ENCODE measurements at places on chromosomes 13 and 19. TPM values are rescaled to one million over a fixed set of nuclear protein-coding genes. Genes with fewer than 3 reads are reported as not detected.

NDUFB7 gene
- 475 TPM for total RNA-seq

CRLF1 gene
- 0.82 TPM for total RNA-seq

CD209 gene
- 1.4 TPM for total RNA-seq

UQCRFS1 gene
- total RNA-seq, result 30.2 TPM

DDA1 gene
- total RNA-seq, result 6.1 TPM

- DNase-seq, result no peak
- no peak overlapping the region for H3K4me3 ChIP-seq
- H3K4me1 ChIP-seq, result peaks cover 6% of the 10 kb centered on the region
- peaks cover 9% of the 10 kb centered on the region for H3K27me3 ChIP-seq
Observed at GRCh38 chr19:35491836-35492360, 1.6 kb upstream of the KRTDAP start.

DNA sequence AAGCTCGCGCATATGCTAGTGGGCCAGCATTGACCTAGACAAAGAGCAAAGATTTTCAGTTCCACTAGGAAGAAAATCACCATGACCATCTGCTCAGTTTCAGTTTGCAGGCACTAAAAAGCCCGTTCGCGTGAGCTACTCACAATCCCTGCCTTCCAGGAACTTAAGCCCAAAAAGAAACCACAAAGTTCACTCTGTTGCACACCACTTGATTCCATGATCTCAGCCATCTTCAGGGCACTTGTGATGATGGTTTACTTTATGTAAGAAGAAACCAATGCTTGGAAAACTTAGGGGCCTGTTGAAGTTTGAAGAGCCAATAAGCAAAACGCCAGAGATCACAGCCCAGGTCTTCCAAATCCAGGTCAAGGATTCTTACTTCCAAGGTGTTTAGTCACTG is 45.0 kb upstream of the SLC15A1 start:
- no peaks in the 10 kb centered on the region for H3K4me1 ChIP-seq
- peaks cover 17% of the 10 kb centered on the region for H3K36me3 ChIP-seq
- no peak overlapping the region for H3K27ac ChIP-seq

DNA sequence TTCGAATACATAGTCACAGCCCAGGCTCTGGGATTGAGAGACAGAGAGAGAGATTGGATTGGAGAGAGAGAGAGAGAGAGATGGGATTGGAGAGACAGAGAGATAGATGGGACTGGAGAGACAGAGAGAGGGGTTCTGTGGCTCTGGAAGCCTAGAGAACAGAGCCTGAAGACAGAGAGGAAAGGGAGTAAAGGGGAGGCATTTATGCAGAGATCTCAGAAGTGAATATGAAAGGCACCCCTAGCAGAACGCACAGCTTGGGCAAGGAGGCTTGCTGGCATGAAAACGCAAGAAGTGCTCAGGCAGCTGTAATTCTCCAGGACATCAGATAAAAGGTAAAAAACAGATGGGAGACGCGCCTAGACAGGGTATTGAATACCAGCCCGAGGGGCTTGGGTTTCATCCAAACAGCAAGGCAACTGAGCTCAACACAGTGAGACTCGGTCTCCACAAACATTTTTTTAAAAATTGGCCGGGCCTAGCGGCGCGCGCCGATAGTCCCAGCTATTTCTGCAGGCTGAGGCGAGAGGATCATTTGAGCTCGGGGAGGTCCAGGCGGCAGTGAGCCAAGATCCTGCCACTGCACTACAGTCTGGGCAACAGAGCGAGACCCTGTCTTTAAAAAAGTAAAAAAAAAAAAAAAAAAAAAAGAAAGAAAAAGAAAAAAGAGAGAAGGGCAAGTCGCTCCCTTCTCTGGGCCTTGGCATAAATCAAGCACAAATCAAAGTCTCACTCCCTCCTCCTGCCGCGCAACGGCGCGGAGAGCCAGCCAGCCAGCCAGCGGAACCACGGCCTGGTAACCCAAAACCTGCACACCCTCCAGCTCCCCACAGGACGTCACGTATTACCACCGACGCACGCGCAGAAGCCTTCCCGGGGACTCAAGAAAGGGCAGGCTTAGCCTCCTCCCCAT is 774 bp upstream of the PPP2R1A start:
- DNase-seq, result peak; percentile 93
- peaks cover 39% of the 10 kb centered on the region for H3K4me1 ChIP-seq
- peak overlapping the region; percentile 44 for H3K4me3 ChIP-seq
- no peaks in the 10 kb centered on the region for H3K27me3 ChIP-seq

DNA sequence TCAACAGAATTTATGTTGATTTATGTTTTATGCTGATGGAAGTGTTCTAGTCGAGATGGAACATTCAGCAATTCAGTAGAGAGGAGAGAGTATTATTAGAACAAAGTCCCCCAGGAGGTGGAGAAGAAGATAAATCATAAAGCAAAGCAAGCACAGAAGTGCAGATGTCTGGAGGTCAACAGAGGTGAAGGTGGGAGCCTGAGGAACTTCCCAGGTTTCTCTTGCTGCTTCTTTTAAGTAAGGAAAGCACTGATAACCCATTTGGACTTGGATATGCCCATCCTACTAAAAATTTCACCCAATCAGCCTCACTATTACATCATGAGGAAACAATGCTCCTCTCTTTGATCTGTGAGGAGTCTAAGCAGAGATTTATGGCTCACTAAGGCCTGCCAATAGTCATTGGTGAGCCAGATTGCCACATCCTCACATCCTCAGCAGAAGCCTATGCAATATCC is 98.8 kb downstream of the EPSTI1 start:
- H3K4me3 ChIP-seq, result no peak overlapping the region
- H3K4me1 ChIP-seq, result peaks cover 20% of the 10 kb centered on the region
- DNase-seq, result no peak
- H3K36me3 ChIP-seq, result no peaks in the 10 kb centered on the region

DNA sequence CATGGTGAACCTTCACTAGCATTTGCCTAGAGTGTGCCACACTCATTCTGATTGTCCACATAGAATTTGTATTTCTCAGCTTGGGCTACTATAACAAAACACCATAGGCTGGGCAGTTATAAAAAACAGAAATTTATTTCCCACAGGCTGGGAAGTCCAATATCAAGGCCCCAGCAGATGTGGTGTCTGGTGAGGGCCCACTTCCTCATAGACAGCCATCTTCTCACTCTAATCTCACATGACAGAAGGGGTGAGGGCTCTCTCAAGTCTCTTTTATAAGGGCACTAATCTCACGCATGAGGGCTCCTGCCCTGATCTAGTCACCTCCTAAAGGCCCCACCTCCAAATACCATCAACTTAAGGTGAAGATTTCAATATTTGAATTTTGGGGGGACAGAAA is 53.6 kb downstream of the LRRC63 start:
- H3K4me1 ChIP-seq, result no peaks in the 10 kb centered on the region
- no peaks in the 10 kb centered on the region for H3K36me3 ChIP-seq
- H3K27me3 ChIP-seq, result no peaks in the 10 kb centered on the region
- no peak overlapping the region for H3K27ac ChIP-seq
- no peak for DNase-seq
- no peak overlapping the region for H3K4me3 ChIP-seq

DNA sequence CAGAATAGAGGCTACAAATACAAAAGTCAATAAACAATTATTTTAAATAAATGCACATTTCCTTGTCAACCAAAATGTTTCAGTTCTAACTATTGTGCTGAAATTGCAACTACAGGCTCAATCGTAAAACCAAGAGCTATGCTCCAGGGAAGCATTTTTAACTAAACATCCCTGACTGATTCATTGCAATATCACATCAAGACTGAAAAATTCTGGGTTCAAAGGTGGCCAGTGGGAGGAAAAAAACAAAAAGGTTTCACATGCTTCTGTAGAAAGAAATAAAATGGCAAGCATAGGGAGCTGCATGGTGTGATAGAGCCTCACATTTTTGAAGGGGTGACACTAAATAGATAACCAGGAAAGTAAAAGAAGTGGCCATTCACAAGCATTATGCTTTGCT is 862.8 kb downstream of the PCDH9 start:
- no peaks in the 10 kb centered on the region for H3K27me3 ChIP-seq
- H3K27ac ChIP-seq, result no peak overlapping the region
- H3K36me3 ChIP-seq, result no peaks in the 10 kb centered on the region
- no peaks in the 10 kb centered on the region for H3K4me1 ChIP-seq
- DNase-seq, result no peak

GRCh38 chr13:49584771-49585182 is 581 bp downstream of the RCBTB1 start:
- peaks cover 19% of the 10 kb centered on the region for H3K4me1 ChIP-seq
- H3K36me3 ChIP-seq, result peaks cover 5% of the 10 kb centered on the region
- peak overlapping the region; percentile 89 for H3K4me3 ChIP-seq
- H3K27me3 ChIP-seq, result no peaks in the 10 kb centered on the region

DNA sequence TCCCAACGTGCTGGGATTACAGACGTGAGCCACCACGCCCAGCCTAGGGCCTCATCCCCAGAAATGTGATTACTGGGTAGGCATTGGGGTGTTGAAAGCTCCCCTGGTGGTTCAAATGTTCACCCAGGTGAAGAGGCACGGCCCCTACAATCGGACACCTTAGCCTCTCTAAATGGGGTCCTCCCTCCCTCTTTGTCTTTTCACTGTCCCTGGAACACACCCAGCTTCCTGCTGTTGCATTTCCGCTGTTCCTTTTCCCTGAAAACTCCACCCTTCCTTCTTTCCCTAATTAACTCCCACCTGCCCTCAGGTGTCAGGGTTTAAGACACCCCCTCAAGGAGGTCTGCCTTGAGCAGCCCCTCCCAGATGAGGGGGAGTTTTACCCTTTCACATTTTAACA is 3.6 kb upstream of the PRODH2 start:
- H3K4me1 ChIP-seq, result no peaks in the 10 kb centered on the region
- H3K27ac ChIP-seq, result no peak overlapping the region
- no peak overlapping the region for H3K4me3 ChIP-seq
- no peaks in the 10 kb centered on the region for H3K36me3 ChIP-seq
- no peak for DNase-seq

GRCh38 chr19:6632002-6632621 is 37.8 kb downstream of the TNFSF14 start:
- no peaks in the 10 kb centered on the region for H3K36me3 ChIP-seq
- no peaks in the 10 kb centered on the region for H3K4me1 ChIP-seq
- peak; percentile 82 for DNase-seq
- no peaks in the 10 kb centered on the region for H3K27me3 ChIP-seq

DNA sequence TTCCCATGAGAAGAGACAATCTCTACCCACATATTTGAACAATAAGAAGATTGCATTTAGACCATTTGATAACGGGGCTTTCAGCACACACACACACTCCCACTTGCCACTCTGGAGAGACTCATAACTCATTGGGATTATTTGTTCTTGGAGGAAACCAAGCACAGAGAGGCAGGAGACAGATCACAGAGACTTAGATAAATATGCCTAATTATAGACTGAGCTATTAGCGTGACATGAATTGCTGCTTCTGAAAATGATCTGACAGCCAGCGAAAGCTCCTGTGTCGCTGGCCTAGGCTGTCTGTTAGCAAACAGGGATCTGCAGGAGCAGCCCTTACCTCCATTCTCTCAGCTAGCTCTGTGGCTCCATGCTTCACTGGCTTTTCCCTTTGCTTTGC is 111.4 kb downstream of the CCNA1 start:
- no peak overlapping the region for H3K4me3 ChIP-seq
- no peaks in the 10 kb centered on the region for H3K27me3 ChIP-seq
- no peaks in the 10 kb centered on the region for H3K4me1 ChIP-seq
- no peaks in the 10 kb centered on the region for H3K36me3 ChIP-seq
- no peak for DNase-seq

GRCh38 chr19:461721-462551 is 1.1 kb upstream of the SHC2 start:
- peak; percentile 80 for DNase-seq
- H3K36me3 ChIP-seq, result no peaks in the 10 kb centered on the region
- H3K27ac ChIP-seq, result peak overlapping the region; percentile 71
- H3K4me1 ChIP-seq, result peaks cover 20% of the 10 kb centered on the region
- no peaks in the 10 kb centered on the region for H3K27me3 ChIP-seq

GRCh38 chr19:49309087-49309486 is 15.9 kb downstream of the SLC6A16 start:
- H3K4me1 ChIP-seq, result no peaks in the 10 kb centered on the region
- no peak overlapping the region for H3K27ac ChIP-seq
- DNase-seq, result no peak
- no peaks in the 10 kb centered on the region for H3K27me3 ChIP-seq
- no peak overlapping the region for H3K4me3 ChIP-seq
- H3K36me3 ChIP-seq, result no peaks in the 10 kb centered on the region

DNA sequence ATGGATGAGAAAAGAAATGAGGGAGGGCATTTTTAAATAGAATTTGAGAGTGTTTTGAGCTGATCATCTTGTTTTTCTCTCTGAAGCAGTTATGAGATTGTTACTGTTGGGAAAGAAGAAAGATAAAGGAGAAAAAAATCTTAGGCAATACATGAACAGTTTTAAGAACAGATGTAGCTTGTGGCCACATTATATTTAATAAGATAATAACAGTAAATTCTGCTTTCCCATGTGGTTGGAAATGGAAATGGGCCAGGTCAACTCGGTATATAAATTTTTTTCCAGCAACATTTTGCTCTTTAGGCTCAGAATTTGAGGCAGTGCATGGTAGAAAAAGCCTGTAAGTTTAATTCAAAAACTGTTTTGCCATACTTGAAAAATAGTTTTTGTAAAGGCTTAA is 118.7 kb downstream of the POSTN start:
- H3K4me3 ChIP-seq, result no peak overlapping the region
- no peak for DNase-seq
- no peaks in the 10 kb centered on the region for H3K36me3 ChIP-seq
- no peaks in the 10 kb centered on the region for H3K27me3 ChIP-seq
- peaks cover 12% of the 10 kb centered on the region for H3K4me1 ChIP-seq

- H3K27me3 ChIP-seq, result peaks cover 32% of the 10 kb centered on the region
- no peak for DNase-seq
- H3K4me1 ChIP-seq, result no peaks in the 10 kb centered on the region
Observed at GRCh38 chr19:54881884-54882283, 7.8 kb downstream of the FCAR start.

GRCh38 chr13:90800082-90800746 is 547.3 kb upstream of the MIR17HG start:
- no peaks in the 10 kb centered on the region for H3K4me1 ChIP-seq
- no peaks in the 10 kb centered on the region for H3K36me3 ChIP-seq
- DNase-seq, result no peak
- no peak overlapping the region for H3K4me3 ChIP-seq
- H3K27ac ChIP-seq, result no peak overlapping the region

GRCh38 chr19:49857838-49858087 is 6.8 kb downstream of the PTOV1 start:
- peaks cover 41% of the 10 kb centered on the region for H3K4me1 ChIP-seq
- H3K4me3 ChIP-seq, result no peak overlapping the region
- H3K27ac ChIP-seq, result no peak overlapping the region
- H3K36me3 ChIP-seq, result peaks cover 54% of the 10 kb centered on the region

- H3K27me3 ChIP-seq, result peaks cover 17% of the 10 kb centered on the region
- H3K27ac ChIP-seq, result no peak overlapping the region
- DNase-seq, result no peak
- no peaks in the 10 kb centered on the region for H3K4me1 ChIP-seq
Observed at GRCh38 chr19:50975766-50976165, 6.4 kb upstream of the KLK6 start.

GRCh38 chr13:102873653-102874052 is 27.8 kb downstream of the ERCC5 start:
- DNase-seq, result no peak
- H3K4me3 ChIP-seq, result no peak overlapping the region
- no peaks in the 10 kb centered on the region for H3K27me3 ChIP-seq
- peaks cover 22% of the 10 kb centered on the region for H3K36me3 ChIP-seq
